ENCODE measurements at places on chromosomes 4 and X.

DNA sequence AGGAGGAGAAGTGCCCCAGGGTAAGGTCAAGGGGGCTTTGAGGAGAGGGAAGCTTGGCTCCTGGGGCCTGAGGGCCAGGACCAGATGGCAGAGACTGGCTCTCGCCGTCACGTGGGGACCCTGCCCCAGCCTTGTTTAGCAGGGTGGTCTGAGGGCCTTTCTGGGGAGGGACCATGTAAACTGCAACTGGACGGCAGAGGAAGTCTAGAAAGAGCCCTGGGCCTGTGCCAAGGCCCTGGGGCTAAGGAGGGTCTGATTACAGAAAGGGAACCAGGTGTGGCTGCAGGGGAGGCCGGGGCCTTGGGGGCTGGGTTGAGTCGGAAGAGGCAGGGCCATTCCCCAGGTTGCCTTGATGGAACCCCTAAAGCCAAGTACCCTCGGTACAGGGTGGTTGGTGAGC is 1.8 kb upstream of the HGFAC start:
- no peak for DNase-seq

DNA sequence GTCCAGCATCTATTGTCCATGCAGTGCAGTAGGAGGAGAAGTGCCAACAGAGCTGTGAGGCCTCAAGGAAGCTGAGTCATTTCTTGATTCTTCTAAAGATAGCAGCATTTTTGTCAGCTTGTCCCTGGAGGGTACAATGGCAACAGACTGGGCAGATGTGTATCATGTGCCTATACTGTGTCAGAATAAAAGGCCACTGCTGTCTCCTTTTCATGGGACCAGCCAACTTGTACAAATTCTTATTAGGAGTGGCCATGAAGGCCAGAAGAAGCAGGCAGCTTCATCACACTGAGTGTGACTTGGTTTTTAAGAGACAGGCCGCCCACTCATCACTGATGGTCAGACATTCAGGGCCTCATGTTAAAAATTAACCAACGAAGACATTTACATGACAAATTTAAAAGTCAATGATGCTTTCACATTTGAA is 185.0 kb upstream of the FAM241A start:
- no peak for DNase-seq

DNA sequence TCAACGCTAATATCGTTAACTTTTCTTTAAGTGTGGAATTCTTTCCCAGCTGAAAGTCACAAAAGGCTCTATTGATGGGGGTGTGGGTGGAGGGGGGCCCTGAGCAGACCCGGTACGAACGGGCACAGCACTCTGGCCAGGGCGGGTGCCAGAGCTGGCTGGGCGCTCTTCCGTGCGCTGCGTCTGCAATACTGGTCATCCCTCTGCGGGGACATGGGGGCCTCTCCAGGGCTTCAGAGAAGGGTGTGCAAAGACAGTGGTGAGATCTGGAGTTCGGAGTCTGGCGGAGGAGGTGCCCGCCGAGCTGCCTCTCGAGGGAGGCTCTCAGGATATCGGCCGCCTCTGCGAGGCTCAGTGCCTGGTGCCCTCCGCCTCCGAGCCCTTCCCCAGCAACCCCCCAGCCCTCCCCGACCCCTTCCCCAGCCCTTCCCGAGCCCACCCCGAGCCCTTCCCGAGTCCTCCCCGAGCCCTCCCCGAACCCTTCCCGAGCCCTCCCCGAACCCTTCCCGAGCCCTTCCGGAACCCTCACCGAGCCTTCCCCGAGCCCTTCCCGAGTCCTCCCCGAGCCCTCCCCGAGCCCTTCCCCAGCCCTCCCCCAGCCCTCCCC is 34.3 kb downstream of the FGFRL1 start:
- DNase-seq = no peak

DNA sequence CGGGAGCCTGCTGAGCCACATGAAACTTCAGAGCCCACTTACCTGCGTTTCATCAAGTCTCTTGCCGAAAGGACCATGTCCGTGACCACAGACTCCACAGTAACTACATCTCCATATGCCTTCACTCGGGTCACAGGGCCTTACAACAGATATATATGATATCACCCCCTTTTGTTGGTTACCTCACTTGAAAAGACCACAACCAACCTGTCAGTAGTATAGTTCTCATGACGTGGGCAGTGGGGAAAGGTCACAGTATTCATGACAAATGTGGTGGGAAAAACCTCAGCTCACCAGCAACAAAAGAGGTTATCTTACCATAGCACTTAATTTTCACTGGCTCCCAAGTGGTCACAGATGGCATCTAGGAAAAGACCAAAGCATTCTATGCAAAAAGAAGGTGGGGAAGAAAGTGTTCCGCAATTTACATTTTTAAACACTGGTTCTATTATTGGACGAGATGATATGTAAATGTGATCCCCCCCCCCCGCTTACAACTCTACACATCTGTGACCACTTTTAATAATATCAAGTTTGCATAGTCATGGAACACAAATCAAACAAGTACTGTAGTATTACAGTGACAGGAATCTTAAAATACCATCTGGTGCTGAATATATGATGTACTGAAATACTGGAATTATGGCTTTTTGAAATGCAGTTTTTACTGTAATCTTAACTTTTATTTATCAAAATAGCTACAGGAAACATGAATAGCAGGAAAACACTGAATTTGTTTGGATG is 129.9 kb downstream of the TET2 start:
- no peak for DNase-seq

GRCh38 chrX:40922307-40922706 is 162.9 kb upstream of the USP9X start:
- DNase-seq = no peak

GRCh38 chr4:102036016-102036415 is 245.5 kb downstream of the BANK1 start:
- no peak for DNase-seq

DNA sequence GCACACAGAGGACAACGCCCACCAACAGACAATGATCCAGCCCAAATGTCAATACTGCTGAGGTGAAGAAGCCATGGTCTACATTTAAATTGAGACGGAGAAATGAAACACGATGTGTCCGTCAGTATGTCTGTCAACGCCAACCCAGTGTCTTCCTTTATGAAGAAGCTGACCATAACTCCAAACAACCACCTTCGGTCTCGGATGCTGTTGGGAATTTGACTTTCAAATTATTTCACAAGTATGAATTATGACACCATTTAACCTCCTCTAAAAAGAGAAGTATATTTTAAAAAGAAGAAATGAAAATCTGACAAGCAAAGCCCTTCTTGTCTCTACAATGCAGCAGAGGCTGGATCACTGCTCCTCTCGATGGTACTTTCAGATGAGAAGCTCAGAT is 123.7 kb upstream of the MAP3K15 start:
- no peak for DNase-seq
